ENCODE measurements at places on chromosomes 2 and 18.

DNA sequence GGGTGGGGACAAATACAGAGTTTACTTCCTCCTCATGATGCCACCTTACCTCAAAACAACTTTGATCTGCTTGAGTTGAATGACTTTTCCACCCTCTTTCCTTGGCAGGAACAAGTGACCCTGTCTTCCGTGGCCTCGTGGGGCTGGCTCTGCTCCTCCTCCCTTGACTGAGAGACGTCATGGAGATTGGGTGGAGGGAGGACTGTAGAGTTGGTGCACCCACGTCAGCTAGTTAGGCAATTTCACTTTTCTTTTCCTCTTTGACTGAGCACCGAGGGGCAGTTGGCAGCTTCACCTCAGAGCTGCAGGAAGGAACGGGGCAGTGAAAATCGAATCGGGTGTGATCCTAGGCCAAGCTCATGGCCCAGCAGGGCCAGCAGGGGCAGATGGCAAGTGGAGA lies at the start of gene SP140:
Gene SP140, plus strand, starts transcription at position 251 of the 400 bp plus-strand sequence. Its CDS starts 109 bp downstream, at position 360.
- no peak for DNase-seq

GRCh38 chr18:63342206-63342605 lies 22.6 kb upstream of the BCL2 start:
- DNase-seq: peak; percentile 78

DNA sequence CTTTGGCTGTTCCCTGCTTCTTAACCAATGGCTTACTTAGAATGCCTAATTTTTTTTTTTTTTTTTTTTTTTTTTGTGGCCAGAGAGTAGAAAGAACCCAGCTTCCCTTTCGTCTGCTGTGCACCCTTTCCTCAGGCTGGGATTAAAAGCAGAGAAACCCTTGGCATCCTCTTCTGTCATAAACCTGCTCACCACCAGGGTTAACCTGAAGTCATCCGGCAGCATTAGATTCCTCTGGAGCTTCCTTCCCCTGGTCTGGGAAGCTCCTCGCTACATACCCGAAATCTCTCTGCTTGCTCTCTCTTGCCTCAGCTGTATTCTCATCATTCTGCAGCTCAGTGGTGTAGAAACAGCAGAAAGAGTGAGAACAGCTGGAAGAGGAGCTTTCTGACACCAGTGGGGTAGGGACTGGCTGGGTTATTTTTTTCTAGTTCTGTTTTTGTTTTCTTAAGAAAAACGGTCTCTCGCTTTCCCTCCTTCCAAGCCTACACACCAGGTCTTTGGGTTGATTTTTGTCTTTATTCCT lies 339.0 kb upstream of the MEIS1 start:
- no peak for DNase-seq

DNA sequence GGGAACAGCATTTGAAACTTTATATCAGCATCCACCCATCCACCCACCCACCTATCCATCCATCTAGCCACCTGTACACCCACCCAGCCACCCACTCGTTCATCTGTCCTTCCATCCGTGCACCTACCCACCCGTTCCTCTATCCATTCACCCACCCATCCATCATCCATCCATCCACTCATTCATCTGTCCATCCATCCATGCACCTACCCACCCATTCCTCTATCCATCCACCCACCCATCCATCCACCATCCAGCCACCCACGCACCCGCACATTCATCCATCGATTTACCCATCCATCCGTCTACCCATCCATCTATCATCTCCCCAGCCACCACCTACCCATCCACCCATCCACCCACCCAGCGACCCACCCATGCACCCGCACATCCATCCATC lies 24.8 kb downstream of the LDLRAD4 start:
- no peak for DNase-seq

- DNase-seq: no peak
These were observed 4.6 kb upstream of the DSG4 start for GRCh38 chr18:31371989-31372388.

DNA sequence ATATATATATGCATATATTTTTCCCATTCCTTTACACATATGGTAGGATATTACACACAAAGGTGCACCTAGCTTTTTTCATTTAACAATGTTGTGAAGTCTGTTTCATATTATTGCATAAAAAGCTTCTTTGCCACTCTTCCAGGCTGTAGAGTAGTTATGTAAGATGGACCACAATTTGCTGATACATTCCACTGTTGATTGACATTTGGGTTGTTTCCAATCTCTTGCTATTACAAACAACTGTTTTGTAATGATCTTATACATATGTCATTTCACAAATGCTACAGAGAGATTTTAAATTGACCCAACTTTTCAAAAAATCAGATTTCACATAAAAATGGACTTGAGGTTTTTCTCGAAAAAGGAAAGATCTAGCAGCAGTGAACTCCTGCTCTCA lies 301.4 kb downstream of the CDCA7 start:
- DNase-seq: no peak

DNA sequence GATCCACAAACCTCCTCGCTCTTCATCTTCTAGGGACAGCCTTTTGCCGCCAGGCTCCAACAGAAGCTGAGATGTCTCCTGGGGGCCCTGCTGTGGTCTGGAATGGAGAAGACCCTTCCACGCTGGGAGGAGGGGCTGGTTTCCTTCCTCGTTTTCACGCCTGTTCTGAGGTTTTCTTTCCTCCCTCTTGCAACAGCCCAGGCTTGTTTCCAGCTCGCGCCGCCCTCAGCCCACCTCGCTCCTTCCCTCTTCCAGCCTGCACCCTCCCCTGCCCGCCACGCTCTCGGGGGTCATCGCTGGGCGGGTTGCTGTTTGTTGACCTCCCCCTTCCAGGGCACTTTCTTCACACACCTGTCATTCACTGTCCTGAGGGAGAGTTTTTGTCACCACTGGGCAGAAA lies 55.4 kb downstream of the VAPA start:
- peak; percentile 39 for DNase-seq

DNA sequence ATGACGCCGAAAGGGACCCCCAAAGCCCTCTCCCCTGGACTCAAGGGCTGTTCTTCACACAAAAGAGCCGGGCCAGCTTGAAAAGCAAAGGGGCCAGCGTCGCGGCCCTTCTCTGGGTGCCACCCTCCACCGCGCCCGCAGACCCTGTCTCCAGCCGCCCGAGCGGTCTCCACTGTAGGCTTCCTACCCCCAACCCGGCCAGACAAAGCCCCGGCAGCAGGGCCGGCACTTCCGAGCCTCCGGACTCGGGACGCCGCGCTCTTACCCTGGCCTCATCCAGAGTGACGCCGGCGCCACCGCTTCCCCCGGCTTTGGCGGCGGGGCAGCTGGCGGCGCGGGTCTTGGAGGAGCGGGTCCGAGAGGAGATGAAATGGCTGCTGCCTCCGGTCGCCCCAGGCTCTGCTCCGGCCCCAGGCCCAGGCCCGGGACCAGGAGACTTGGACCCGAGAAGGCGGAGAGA lies 603 bp downstream of the ATAD2B start:
- DNase-seq: no peak

DNA sequence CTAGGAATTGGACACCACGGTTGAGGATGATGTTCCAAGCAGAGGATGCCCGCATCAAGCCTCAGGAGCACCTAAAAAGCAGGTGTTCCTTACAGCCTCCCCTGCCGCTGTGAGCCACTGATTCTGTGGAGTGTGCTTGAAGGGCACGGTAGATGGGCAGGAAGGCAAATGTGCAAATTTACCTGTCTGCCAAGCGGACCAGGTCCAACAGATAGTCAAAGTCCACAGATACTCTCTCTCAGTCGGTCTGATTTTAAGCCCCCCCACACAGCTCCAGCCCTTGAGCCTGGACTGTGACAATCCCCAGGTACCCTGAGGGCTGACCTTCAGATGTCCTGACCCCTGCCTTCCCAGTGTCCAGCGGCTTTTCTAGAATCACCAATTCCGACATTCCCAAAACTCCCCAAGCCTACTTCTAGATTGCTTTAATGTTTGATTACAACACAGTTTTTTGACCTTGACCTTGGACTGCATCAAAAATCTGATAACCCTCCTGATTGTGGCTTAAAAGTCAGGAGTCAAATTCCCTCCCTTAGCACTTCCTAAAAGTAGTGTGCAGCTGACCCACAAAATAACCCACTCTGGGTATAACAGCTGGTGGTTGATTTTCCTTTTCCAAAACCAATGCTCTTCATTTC lies 208.8 kb upstream of the NCKAP5 start:
- no peak for DNase-seq

GRCh38 chr2:195910570-195910969 lies 158.1 kb downstream of the DNAH7 start:
- no peak for DNase-seq

GRCh38 chr2:171365778-171366177 lies 68.0 kb downstream of the METTL8 start:
- no peak for DNase-seq

- no peak for DNase-seq
These were observed 9.4 kb upstream of the SPATS2L start for GRCh38 chr2:200297100-200297499.

DNA sequence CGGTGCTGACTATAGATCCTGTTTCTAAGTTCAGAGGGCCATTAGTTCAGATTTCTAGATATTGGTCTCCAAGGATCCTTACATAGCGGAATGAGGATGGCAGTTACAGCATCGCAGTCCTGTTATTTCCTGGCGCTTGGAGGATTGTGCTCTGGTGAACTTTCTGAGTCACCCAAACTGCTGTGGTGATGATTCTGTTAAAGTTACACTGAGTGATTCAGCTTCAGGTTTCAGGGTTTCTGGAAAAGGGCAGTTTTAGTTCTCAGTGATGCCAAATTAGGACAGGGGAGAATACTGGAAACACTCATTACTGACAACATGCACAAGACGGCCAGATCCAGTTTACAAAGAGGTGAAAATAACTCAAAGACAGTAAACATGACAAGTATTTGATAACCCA lies 52.1 kb upstream of the ANKRD62 start:
- no peak for DNase-seq

DNA sequence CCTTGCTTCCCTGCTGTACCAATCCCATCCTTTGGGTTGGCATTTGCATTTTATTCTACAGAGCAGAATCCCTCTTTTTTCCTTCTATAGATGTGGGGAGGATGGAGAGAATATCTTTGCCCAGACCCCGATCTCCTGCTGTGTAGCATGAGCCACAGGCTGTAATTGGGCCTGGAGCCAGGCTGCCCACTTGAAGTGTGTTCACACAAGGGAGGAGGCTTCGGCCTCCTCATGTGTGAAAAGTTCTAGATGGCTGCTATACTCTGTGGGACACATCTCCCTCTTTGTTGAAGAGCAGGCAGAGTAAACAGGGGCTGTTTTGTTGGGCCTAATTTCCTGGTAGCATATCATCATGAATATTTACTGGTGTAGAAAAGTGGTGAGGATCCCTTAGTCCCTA lies 126.3 kb downstream of the XRCC5 start:
- DNase-seq: no peak

- DNase-seq: peak; percentile 94
These were observed 158.4 kb downstream of the SETBP1 start for GRCh38 chr18:44838971-44839666.

DNA sequence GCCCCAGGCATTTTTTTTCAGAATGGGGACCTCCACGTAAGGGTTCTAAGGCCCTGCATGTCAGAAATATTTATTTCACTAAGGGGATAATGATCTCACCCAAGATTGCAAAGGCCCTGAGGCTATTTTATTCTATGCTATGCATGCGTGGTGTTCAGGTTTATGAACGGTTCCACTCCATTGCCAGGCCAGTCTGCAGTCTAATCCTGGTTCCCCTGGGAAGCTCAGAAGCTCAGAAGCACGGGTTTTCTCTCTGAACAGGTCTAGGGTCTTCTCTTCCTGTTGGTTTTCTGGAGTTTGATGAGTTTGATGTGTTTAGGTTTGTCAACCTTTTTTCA lies 256.4 kb upstream of the PXDN start:
- DNase-seq: no peak

GRCh38 chr2:138035608-138036217 lies 71.4 kb downstream of the HNMT start:
- DNase-seq: no peak

GRCh38 chr2:83531206-83531826 lies 927.8 kb downstream of the SUCLG1 start:
- no peak for DNase-seq

GRCh38 chr2:163182764-163183354 lies 344.3 kb upstream of the KCNH7 start:
- peak; percentile 56 for DNase-seq

DNA sequence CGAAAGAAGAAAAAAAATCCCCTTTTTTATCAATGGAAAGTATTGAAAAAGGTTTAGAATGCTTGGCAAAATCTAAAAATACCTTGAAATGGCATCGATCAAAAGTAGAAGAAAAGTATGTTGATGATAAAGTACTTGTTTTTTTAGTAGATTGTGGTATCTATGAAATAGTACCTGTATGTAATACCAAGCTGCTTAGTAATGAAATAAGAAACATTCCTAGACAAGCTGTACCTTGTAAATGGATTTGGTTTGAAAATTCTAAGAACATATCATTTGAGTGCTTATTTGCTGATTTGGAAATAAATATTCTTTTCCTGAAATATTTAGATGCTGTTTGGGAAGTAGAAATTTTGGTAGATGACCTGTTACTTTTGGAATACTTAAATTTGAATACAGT lies 18.4 kb downstream of the TDRD15 start:
- no peak for DNase-seq

DNA sequence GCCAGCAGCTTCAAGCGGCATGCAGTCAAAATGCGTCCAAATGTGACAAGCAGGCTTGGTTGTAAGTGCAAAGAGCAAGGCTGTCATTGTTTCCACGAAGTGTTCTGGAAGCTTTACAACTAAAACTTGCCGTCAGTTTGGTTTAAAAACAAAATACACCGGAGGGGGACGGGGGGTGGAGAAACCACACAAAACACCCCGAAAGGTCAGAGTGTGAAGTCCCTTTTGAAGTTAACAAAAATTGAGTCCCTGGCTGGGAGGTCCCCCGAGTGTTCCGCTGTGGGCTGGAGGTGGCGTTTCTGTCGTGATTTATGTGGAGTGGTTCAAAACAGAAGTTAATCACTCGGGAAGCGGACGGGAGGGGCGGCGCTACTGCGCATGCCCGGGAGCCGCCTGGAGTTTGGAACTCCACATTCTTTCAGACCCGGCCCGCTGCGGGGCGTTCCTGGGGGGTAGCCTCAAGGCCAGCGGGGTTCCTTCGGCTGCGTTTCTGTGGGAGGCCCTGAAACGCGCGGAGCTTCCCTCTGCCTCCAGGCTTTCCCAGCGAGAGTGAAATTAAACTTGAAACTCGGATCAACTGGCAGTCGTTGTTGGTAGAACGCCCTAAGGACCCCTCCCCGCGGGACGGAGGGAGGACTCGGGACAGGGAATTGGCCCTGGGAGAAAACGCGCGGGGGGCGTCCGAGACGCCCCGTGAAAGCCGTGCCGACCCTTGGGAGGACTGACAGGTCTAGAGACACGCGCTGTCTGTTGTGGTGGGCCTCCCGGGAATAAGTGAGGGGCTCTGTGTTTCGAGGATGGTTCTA lies 1.4 kb downstream of the TGIF1 start:
- DNase-seq: peak; percentile 69

All from Kasumi-1 (cell line).